T-helper 17 cell (primary cell): ENCODE measurements at places on chromosomes 7 and 10. TPM values are rescaled to one million over a fixed set of nuclear protein-coding genes. Genes with fewer than 3 reads are reported as not detected.

GRCh38 chr7:25714013-25714412 is 438.0 kb upstream of the NFE2L3 start:
- no peak for DNase-seq

DNA sequence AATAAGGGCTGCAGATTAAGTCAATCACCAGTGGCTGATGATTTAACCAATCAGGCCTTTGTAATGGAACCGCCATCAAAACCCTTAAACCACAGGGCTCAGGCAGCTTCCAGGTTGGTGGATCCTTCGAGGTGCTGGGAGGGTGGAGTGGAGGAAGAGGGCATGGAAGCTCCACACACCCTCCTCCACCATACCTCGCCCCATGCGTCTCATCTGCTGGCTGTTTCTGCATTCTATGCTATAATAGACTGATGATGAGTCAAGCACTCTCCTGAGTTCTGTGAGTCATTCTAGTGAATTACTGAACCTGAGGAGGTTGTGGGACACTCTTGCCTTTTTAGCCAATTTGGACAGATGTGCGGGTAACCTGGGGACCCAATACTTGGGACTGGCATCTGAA is 43.9 kb downstream of the CHST15 start:
- DNase-seq = no peak

DNA sequence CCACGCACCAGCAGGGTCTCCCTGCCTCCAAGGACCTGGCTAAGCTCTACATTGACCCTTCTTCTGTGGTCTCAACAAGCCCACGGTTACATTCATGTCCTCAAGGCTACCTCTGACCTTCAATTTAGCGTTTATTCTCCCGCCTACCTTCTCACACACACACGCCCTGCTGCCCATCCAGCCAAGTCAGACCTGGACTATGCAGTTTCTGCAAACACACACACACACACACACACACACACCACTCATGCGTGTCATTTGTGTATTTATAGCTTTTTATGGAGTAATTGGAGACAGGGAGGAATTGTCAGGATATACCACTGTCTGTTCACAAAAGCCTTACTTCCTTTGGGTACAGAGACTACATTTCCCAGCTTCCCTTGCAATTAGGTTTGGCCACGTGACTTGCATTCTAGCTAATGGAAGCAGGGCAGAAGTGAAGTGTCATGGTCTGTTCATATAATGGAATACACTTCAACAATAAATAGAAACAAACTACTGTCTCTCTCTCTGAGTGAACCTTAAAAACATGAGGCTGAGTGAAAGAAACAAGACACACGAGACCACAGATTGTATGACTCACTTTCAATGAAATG is 53.8 kb upstream of the CPXM2 start:
- DNase-seq = no peak

DNA sequence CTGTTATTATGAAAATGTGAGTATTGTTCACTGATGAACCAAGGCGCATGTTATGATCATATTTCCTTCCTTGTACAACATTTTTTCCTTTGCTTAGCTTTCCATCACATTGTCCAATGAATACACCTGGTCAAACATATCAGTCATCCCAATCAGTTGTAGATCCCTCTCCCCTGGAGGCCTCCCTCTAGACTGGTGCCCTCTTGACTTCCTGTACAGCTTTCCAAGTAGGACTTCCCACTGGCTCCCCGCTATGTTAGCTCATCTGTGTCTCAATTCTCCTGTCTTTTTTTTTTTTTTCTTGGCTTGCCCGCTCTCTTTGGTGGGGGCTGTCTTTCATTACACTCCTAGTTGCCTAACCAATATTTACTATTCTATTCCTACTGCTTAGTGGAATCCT is 214.2 kb upstream of the NPY start:
- no peak for DNase-seq

GRCh38 chr10:122878799-122879338 is 512 bp downstream of the FAM24B start:
- no peak for DNase-seq

DNA sequence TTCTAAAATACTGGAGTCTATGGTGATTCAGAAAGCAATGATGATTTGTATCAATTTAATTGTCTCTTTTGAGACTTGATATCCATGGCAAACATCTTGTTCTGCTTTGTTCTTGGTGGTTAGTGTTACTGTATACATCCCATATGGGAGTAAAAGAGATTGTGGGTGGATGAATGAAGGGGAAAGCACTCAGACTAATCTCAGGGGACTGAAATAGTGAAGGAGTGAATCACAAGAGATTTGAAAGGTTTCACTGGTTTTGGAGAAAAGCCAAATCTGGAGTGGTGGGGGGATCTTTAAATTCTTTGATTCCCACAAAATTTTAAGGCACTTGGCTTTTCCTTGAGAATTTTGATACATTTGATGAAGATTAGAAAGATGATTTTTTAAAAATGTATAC is 369.4 kb downstream of the INHBA start:
- DNase-seq = no peak

GRCh38 chr10:16381083-16381482 is 55.7 kb upstream of the PTER start:
- DNase-seq = no peak

GRCh38 chr10:71211775-71212317 is 524 bp upstream of the UNC5B start:
- no peak for DNase-seq

DNA sequence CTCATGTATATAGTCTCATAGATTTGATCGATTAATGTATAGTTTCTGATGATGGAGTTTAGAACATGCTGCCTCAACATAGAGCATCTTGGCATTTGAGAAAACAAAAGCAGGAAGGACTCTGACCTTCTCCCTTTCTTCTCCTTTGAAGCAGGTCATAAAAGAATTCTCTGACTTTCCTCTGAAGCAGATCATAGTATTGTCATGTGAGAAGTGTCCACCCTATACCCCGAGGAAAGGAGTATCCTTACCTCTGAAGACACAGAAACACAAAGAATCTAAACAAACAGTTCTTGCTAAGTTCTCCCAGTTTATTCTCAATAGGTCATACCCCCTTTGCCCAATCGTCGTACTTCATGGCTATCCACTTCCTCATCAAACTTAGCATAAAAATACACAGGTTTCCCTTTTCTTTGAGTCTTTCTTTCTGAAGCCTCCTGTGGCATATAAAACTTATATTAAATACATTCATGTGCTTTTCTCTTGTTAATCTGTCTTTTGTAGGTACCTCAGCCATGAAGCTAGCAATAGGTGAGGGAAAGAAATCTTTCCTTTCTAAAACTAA is 194.9 kb downstream of the REEP3 start:
- DNase-seq = no peak

The BRI3 gene
- total RNA-seq = 67.1 TPM

The ICA1 gene
- 4.5 TPM for total RNA-seq

The MYL10 gene
- total RNA-seq = not detected

The CLCN1 gene
- not detected for total RNA-seq

The HMX3 gene
- not detected for total RNA-seq
